ENCODE measurements at places on chromosomes 12 and 14. TPM values are rescaled to one million over a fixed set of nuclear protein-coding genes. Genes with fewer than 3 reads are reported as not detected.

Gene ARMH4
- 57.1 TPM for total RNA-seq

Gene NFKBIA
- total RNA-seq, result 20.1 TPM

Gene RDH16
- 0.74 TPM for total RNA-seq

Gene R3HDM2
- total RNA-seq, result 106 TPM

Gene TPH2
- total RNA-seq, result 0.34 TPM

Gene TRPV4
- total RNA-seq, result 0.17 TPM

Gene NIN
- total RNA-seq, result 104 TPM

Gene C1S
- total RNA-seq, result 3.5 TPM

Gene CLEC4A
- 0.71 TPM for total RNA-seq

Gene PNMA1
- 145 TPM for total RNA-seq

Gene SPRING1
- total RNA-seq, result 40.8 TPM

Gene FGF23
- total RNA-seq, result not detected
